ENCODE measurements at places on chromosomes 5 and 9. TPM values are rescaled to one million over a fixed set of nuclear protein-coding genes. Genes with fewer than 3 reads are reported as not detected.

Gene CNTLN
- 10.1 TPM for total RNA-seq

Gene TAF11L10
- total RNA-seq, result not detected

Gene IGIP
- 1.6 TPM for total RNA-seq

Gene TAF11L5
- not detected for total RNA-seq

Gene CBY3
- not detected for total RNA-seq

Gene PPP1R26
- 23.0 TPM for total RNA-seq

Gene DRD1
- not detected for total RNA-seq

Gene SLC25A48
- not detected for total RNA-seq

Gene SH3RF2
- 2.4 TPM for total RNA-seq

Gene CTSV
- 52.2 TPM for total RNA-seq

Gene SLC28A3
- total RNA-seq, result 0.06 TPM

Gene LCN15
- total RNA-seq, result not detected

Gene CARTPT
- total RNA-seq, result not detected
